HT1080 (cell line): ENCODE measurements at places on chromosomes 7 and 10. TPM values are rescaled to one million over a fixed set of nuclear protein-coding genes. Genes with fewer than 3 reads are reported as not detected.

Gene GIMAP6
- 1.4 and 1.6 TPM in 2 replicates for total RNA-seq

Gene CNPY4
- 11.8 and 12.0 TPM in 2 replicates for total RNA-seq

Gene CRTAC1
- not detected in 2 replicates for total RNA-seq

GRCh38 chr7:133529861-133530260, 277.0 kb downstream of the EXOC4 start:
- DNase-seq: no peak

- DNase-seq: no peak
Observed at GRCh38 chr7:73489976-73490375, 32.1 kb downstream of the BAZ1B start.

DNA sequence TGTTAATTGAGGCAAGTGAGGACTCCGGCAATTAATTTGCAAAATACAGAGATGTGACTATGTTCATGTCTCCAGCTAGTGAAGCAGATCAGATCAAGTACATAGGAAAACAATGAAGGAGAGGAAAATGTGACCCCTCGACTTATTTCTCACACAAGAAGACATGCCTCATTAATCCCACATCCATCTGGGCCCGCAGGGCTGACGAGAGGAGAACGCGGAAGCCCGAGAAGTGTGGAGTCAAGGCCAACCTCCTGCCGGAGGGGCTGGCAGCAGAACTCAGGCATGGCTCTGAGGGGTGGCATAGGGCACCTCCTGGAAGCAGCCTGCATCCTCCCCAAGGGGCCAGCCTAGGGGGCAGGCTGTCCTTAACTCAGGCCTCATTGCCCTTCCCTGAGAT, 54.4 kb downstream of the ZNF503 start:
- DNase-seq: no peak

- peak; percentile 34 for DNase-seq
Observed at GRCh38 chr10:67763499-67764011, 67.6 kb upstream of the CTNNA3 start.

DNA sequence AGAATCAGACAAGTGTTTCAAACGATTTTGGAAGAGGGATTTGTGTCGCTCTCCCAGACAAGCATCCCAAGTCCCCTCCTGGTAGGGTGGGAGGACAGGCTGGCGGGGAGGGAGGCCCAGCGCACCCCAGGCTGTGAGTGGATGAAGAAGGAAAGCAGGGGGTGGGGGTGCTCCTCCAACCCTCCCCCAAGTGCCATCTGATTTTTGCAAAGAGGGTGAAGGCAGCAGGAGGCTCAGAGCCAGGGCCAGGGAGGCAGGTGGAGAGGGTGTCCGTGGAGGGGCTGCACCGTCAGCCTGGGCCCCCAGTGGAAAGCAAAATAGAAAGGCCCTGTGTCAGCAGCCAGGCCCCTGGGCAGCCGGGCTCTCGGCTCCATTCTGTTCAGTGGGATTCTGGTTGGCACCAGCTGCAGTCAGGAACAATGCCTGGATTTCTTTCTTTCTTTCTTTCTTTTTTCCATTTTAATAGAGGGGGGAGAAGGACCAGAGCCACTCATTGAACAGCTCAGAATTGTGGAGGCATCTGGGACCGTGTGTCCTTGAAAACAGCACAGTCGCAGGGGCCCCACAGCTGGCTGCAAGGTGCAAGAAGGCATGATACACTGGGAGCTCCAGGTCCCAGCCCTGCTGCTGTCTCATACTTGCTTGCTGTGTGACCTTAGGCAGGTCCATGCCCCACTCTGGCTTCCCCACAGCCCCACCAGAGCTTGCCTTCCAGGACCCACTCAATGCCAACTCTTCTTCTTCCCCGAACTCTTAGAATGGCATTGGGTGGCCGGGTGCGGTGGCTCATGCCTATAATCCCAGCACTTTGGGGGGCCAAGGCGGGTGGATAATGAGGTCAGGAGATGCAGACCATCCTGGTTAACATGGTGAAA, 7.1 kb upstream of the ZMIZ1 start:
- DNase-seq: no peak

DNA sequence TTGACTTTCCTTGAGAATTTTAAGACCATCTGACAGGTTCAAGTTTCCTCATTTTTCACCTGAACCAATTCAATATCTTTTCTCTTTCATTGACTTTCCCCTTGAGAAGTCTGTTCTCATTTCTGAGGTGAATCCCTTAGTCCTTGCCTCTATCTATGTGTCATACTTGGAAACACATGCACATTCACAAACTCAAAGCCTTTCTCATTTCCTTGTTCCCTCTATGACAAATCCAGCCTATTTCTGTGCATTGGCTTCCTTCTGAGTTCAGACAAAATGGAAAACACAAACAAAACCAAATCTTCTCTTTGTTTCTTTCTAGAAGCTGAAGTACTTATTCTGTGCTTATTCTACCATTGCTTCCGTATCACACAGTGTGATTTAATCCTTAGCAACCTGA, 13.8 kb downstream of the PTTG1IP2 start:
- DNase-seq: peak; percentile 32
